ENCODE measurements at places on chromosomes 1 and 21.

DNA sequence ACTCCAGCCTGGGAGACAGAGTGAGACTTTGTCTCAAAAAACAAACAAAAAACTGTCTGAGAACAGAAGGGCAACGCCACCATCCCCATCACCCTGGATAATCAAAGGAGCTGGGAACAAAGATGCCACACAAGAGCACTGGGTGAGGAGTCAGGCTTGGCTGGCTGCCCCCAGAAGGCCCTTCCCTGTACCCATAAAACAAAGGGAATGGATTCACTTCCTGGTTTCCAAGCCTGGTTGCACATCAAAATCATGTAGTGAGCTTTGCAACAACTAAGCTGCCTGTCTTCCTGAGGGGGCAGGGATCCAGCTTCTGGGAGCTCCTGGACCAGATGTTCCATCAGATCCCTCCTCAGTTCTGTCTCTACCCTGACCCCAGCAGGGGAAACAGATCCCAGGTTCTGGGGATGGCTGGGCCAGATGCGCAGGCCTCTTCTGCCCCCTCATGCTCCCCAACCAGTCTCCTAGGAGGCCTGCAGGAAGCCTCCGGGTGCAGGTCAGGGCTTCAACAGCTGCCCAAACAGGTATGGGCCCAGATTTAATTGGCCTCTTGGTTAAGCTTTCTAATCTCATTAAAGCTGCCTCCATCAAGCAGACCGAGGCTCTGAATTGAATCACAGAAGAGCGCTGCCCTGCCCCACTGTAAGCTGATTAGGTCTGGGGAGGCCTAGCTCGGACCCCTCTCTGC lies 97.8 kb downstream of the MRPL37 start:
- DNase-seq: no peak

- DNase-seq: no peak
Observed at GRCh38 chr1:77282866-77283539, 1.2 kb downstream of the AK5 start.

DNA sequence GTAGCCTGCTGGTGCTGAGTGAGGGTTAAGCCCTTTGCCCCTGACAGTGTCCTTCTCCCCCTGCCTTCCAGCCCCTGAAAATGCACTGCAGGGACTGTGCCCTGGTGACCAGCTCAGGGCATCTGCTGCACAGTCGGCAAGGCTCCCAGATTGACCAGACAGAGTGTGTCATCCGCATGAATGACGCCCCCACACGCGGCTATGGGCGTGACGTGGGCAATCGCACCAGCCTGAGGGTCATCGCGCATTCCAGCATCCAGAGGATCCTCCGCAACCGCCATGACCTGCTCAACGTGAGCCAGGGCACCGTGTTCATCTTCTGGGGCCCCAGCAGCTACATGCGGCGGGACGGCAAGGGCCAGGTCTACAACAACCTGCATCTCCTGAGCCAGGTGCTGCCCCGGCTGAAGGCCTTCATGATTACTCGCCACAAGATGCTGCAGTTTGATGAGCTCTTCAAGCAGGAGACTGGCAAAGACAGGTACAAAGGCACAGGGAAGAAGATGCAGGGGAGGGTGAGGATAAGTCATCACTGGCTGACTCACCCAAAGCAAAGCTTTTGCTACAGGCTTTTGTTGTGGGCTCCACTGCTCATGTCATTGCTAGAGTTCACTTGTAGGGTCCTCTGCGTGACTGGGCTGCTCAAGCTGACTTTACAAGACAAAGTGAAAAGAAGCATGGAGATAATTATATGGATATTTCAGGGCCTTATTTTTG lies 174.9 kb downstream of the PIGK start:
- DNase-seq: no peak

DNA sequence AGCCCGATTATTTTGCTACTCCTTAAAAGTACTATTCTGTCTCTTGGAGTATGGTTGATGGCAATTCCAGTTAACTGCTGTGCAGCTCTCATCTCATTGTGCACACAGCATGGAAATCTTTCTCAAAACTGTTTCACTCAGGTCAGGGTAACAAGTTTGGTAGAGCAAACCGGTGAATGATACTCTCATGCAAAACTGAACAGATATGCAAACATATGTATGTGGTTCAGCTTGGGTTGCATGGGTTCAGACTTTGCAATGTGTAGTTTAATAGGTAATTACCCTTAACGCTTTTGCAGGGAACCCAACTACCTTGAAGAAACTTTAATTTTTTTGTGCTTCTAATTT lies 2.2 kb downstream of the GADD45A start:
- peak; percentile 23 for DNase-seq
